Left renal cortex interstitium (tissue), 4 donors: ENCODE measurements at places on chromosomes 1 and 21.

- no peak for DNase-seq
Measured at GRCh38 chr1:102219463-102219862, 222.7 kb upstream of the OLFM3 start.

DNA sequence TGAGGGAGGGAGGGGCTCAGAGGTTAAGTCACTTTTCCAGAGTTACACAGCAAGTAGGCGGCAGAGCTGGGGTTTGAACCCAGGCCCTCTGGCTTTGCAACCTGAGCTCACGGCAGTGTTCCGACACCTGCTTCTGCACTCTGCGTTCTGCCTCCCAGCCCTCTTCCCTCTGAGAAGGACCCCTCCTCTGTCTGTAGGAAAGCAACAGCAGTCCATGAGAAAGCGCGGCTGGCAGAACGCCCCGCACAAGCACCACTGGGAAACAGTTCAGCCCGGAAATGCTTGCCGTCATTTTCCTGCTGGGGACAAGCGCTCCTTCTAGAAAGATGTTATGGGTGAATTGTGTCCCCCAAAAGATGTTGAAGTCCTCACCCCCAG is 241.1 kb downstream of the NPHP4 start:
- DNase-seq: no peak

DNA sequence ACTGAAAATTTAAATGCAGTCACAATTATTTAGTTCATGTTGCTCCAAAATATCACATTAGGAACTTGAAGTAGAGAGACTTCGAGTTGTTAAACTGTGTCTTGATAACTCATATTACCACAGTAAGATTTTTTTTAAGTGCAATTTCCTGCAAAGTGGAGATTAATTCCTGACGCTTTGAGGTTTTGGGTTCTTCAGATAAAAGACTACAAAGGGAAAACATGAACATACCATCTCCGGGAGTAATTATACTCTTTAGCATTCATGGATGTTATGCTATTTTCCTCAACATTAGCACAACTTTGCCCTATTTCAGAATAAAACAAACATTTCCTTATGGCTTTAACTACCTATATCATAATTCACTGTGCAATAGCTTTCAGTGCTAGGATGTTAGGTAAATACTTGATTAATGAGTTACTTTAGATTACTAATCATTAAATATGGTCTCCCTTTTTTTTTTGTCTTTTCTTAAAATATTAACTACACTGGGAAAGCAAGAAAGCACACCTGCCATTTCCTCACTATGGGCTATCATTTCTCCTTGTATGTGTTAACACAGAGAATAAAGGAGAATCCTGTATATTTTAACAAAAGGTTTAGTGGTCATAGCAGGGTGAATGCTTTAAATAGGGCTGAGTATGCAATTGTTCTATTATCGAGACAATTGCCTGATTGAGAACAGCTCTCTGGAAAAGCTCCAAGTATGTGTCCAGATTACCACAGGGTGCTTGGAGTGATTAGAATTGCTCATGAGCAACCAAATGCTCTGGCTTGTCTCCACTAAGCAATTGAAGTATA is 252.5 kb upstream of the C1orf105 start:
- DNase-seq: no peak

DNA sequence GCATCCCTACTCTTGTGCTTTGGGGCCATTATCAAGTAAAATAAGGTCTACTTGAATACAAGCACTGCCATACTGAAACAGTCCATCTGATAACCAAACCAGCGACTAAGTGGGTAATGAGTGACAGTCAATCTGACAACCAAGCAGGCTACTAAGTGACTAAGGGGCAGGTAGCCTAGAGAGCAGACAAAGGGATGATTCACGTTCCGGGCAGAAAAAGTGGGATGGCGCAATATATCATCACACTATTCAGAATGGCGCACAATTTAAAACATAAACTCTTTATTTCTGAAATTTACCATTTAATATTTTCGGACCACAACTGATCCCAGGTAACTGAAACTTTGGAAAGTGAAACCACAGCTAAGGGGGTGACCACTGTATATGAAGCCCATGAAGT is 17.7 kb downstream of the NGF start:
- no peak for DNase-seq

DNA sequence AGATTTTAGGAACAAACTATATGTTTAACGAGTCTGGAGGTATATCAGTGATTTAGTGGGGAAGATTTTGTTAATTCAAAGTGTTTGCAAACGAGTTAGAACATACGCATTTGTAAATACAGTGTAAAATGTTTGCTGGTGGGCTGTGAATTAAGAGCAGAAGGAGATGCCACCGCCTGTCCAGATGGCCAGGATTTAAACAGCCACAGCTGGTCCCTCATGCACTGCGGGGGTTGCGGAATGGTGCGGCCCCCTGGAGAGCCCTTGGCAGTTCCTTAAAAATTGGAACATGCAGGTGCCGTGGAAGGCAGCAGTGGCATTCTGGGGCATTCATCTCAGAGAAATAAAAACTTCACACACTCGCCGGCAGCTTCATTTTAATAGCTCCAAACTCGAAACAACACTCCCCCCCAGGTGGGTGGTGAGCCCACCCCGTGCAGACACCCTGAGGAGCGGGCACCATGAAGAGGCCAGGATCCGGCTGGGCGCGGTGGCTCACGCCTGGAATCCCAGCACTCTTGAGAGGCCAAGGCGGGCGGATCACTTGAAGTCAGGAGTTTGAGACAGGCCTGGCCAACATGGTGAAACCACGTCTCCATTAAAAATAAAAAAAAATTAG is 3.5 kb upstream of the C1orf159 start:
- no peak for DNase-seq

- no peak for DNase-seq
Measured at GRCh38 chr1:207463571-207463970, 9.4 kb downstream of the CR2 start.

DNA sequence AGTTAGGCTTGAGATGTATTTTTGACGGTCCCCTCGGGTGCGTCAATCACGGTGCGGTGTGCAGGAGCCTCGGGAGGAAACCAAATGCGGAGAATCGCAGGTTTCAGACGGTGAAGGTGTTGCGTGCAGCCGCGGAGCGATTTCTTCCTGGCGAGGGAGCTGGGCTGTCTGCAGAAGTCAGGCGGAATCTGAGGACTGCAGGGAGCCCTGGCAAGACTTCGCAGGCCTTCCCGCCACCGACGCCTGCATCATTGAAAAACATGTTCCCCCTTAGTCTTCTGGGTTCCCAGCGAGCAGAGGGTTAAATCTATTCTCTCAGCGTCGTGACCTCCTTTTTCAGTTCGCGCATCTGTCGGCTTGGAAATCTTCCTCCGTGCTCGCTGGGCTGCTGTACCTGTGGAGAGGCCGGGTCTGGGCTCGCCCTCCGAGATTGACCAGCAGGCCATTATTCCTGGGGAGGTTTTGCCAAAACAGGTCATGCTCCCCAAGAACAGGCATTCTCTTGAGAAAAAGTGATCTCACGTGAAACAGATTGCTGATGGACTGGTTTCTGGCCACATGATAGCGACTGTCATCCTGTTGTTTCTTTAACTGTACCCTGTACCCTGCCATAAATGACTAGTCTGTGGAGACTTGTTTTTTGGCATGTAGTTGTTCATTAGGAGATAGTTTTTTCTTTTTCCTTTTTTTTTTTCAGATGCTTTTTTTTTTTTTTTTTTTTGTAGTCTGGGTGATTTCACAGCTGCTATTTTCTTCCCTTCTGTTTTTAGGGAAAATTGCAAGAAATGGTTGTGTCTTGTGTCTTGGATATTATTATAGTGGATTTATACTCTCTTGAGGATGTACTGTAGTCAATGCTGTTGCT is 894 bp downstream of the EPB41 start:
- DNase-seq: peak; percentile 36

GRCh38 chr1:95604771-95605170 is 370.8 kb downstream of the RWDD3 start:
- DNase-seq: no peak

- DNase-seq: no peak
Measured at GRCh38 chr1:147334292-147334691, 91.8 kb downstream of the CHD1L start.

GRCh38 chr1:106773206-106773605 is 283.3 kb upstream of the PRMT6 start:
- DNase-seq: no peak

- no peak for DNase-seq
Measured at GRCh38 chr1:53755874-53756273, 16.9 kb upstream of the GLIS1 start.

- no peak for DNase-seq
Measured at GRCh38 chr1:7010534-7011200, 225.4 kb downstream of the CAMTA1 start.

DNA sequence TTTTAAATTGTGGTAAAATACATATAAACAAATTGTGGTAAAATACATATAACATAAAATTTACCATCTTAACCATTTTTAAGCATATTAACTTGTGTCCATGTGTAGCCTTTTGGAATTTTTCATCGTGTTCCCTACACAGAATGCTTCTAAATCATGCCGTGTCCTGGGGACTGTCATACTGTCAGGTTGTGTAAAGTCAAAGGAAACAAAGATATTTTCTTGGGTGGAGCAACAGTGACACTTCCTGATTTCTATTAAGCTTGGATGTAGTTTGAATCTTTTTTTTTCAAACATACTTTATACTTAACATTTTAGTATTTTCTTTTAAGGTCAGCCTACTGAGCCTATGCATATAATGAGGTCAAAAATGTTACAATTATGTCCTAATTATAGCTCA is 32.3 kb downstream of the DOP1B start:
- DNase-seq: no peak

DNA sequence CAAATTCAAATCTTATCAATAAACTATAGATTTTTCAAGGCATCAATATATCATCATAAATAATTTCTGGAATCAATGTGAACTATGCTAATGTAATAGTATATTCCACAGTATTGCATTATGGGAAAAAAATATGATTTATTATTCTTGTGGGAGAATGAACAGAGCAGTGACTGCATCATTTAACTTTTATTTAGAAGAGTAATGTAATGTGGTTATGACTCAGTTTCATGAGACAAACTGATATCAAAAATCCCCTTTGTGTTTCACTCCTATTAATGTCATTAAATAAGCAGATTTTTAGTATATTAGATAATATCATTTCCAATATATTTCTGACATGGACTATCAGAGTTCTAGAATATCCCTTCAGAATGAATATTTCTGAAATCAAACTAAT is 187.6 kb downstream of the LRRC40 start:
- DNase-seq: no peak

DNA sequence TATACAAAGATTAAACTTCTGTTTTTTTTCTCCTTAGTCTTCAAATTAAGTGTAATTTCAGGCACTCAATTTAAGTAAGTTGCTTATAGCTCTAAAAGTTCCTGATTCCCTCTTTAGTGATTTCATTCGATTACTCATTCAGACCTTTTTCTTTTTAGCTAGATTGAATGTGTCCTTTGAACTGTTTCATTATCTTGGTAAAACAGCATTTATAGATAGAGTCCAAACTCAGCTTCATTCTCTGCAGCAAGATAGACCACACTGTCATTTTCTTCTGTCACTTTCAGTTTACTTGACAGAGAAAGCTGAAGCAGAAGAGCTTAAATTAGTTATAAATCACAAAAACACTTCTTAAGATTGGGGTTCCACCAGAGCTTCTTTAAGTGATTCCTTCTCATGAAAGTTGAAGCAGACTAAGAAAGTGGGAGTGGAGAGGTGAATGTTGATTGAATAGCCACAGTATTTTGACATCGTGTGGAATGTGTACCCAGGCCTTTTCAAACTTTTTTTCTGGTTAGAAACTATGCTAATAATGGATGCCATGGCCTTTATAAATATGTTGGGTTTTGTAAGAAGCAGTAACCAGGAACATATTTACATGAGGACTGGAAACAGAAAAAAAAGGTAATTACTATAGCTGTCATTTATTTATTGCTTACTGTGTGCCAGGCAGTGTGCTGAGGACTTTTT is 52.2 kb downstream of the ZBTB40 start:
- DNase-seq: no peak

- peak; percentile 51 for DNase-seq
Measured at GRCh38 chr1:183470961-183471742, 1.1 kb upstream of the SMG7 start.

DNA sequence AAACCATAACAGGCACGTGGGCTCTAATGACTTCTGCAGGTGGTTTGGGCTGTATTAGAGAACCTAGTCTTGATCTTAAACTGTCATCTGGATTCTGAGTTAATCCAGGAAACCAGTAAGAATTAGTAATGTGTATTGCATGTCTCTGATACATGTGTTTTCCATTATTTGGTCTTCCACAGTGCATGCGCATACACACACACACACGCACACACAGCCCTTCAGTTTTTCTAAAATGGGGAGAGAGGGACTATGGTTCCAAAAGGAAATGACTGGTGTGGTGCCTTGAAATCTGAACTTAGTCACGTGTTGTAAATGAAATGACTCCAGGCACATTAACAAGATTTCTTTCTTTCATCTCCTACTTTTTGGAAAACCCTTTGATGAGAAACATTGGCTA is 67.6 kb downstream of the OLFML2B start:
- DNase-seq: no peak

DNA sequence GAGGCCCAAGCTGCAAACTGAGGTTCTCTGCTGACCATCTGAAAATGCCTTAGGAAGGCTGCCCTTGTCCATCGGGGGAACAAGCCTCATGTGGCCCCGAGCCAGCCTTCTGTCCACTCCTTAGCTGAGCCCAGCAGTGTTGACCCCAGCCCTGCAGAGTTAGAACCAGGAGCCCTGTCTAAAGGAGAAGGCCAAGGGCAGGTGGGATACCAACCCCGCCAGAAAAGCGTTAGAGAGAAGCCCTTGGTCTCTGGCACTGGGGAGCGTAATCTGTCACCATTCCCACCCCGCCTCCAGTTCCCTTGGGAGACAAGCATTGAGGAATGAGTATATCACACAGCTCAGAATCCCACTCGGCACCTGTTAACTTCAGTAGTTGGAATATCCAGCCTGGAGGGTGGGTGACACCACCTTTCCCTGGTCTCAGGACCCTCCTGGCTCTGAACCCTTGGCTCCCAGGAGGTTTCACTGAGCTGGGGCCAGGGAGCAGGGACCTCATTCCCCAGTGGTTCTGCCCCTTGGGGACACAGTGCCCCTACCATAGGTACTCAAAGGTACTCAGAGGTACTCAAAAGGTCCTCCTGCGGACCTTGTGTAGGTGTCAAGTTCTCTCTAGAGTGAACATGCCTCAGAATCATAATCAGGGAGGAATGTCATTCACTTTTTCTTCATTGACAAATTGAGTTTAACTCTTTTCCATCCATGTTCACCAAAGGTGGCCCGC is 16.4 kb downstream of the ETS2 start:
- no peak for DNase-seq

GRCh38 chr1:217946511-217946910 is 315.4 kb downstream of the SPATA17 start:
- no peak for DNase-seq

DNA sequence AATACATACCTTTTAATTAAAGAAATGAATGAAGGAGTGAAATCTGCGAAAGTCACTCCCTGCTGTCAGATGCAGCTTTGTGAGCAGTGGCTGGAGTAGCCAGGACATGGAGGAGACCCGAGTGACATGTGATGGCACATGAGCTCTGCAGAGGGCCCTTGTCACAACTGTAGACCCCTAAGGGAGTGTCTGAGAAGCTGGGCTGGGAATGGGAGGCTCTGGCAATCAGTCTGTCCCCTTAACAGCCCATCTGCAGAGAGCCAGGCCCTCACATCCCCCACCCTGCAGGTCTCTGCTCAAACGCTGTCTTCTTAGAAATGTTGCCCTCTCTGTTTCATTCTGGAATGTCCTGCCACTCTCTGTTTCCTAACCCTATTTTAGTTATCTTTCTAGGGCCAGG is 124.3 kb downstream of the HMGB4 start:
- no peak for DNase-seq

- no peak for DNase-seq
Measured at GRCh38 chr1:118960026-118960561, 28.0 kb downstream of the TBX15 start.

GRCh38 chr1:2204415-2205190 is 10.0 kb upstream of the FAAP20 start:
- DNase-seq: no peak
